ENCODE measurements at places on chromosomes 16 and 17. TPM values are rescaled to one million over a fixed set of nuclear protein-coding genes. Genes with fewer than 3 reads are reported as not detected.

The CES3 gene
- 2.8 TPM for polyA plus RNA-seq

The SYT17 gene
- 3.4 TPM for polyA plus RNA-seq

The ZSCAN10 gene
- not detected for polyA plus RNA-seq

The CCL8 gene
- polyA plus RNA-seq: 0.63 TPM

The IRF8 gene
- polyA plus RNA-seq: 8.2 TPM

The CHRNE gene
- polyA plus RNA-seq: 1.2 TPM

The MYO15A gene
- polyA plus RNA-seq: 0.31 TPM

The SRCAP gene
- polyA plus RNA-seq: 12.1 TPM

The PRDM7 gene
- polyA plus RNA-seq: not detected

The RNF135 gene
- 15.0 TPM for polyA plus RNA-seq

The MFAP4 gene
- polyA plus RNA-seq: 44.0 TPM

Data from stomach (tissue), 19 donors.